ENCODE measurements at places on chromosomes 11 and 22.

GRCh38 chr11:10481560-10482349 is 26.7 kb downstream of the AMPD3 start:
- no peak for DNase-seq

DNA sequence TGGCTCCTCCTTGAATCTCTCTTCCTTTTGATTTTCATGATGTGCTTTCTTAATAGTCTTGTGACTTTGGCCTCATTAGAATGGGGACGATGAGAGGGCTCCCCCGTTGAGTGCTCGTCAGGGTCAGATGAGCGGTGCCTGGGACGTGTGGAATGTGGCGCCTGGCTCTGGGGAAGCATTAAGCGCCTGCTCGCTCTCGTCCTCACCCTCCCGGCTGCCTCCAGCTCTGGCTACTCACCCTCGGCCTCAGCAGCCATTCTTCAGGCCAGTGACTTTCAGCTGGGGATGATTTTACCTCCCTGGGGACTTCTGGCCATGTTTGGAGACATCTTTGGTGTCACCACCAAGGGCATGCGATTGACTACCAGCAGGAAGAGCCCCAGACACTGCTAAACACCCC is 69.7 kb downstream of the RPS6KA4 start:
- no peak for DNase-seq

DNA sequence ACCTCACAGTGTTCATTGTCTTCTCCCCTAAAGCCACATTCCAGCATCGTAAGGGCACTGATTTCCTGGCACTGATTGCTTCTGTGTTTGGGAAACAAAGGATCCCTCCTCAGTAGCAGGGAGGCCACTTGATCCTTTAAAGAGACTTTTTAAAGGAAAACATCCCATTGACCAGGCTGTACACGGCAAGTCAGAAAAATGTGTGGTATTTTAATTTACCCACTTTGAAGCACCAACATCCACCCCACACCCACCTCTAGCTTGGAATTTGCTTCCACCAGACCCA is 364.9 kb downstream of the SHANK2 start:
- DNase-seq = no peak

GRCh38 chr11:125226706-125227105 is 62.2 kb downstream of the PKNOX2 start:
- DNase-seq = no peak

GRCh38 chr11:110121204-110121603 is 28.0 kb downstream of the ZC3H12C start:
- no peak for DNase-seq

GRCh38 chr11:78080818-78081495 is 1.3 kb upstream of the NDUFC2 start:
- DNase-seq = no peak

DNA sequence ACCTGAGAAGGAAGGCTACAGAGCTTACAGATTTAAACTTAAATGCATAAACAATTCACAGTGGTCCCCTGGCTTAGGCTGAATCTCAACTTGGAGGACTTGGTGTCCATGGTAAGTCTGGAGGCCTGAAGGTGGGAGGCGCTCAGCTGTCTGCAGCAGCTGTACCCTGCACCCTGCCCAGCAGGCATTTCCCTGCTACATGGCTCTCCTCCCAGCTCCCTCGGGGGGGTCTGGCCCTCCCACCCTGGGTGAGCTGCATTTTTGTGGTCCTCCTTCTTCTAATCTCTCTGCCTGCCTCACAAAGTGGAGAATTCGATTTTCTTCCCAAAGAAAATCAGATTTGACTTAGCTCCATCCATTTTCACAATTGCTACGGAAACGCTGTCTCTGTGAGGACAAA is 273.2 kb downstream of the KIRREL3 start:
- no peak for DNase-seq

GRCh38 chr22:46823248-46823647 is 60.8 kb downstream of the TBC1D22A start:
- DNase-seq = no peak

DNA sequence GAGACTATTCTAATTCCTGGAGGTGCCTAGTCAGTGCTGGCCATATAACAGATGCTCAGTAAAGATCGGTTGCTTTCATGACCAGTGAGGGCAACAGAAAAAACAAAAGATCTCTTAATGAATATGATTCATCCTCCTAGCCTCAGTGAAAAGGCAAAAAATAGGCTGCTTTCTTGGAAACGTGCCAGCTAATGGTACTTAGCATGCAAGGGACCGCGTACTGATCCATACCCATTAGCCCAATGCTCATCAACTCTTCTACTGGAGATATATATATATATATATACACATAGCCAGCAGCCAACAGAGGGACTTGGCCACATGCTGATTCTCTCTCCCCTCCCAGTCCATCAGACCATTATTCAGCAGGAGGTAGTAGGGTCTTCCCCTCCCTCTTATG is 320.4 kb downstream of the KIRREL3 start:
- DNase-seq = no peak

DNA sequence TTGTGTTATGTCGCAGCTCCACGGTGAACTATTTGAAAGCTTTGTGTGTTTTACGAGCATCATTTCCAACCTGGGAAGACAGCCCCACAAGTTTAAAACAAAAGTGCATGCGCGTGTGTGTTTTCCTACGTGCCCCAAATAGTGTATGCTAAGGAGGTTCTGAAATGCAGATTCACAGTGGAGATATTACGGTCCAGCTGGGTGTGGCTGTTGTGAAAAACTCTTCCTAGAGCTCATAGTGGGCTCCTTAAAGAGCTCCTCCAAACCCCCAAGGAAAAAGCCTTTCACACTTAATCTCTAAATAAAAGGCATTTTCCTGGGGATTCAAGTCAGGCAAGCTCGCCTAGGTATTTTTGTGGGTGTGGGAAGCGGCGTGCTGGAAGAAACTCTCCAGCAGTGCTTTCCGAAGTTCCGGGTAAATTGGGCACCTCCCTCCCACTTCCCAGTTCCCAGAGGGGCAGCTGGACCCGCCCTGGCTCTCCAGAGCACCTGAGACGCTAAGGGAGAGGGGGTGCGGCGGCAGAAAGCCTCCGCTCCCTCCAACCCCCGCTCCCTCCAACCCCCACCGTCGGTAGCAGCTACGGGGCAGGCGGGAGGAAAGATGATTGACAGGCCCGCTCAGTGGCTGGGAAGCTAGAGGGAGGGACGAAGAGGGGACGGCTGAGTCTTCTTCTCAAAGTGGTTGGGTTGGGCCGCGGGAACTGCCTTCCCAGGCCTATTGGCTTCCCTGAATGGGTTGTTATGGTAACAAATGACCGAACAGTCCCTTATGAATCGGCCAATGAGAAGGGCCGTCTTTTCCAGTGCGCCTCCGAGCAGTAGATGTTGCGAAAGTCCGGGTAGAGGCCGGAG is 561 bp upstream of the PCF11 start:
- peak; percentile 97 for DNase-seq

DNA sequence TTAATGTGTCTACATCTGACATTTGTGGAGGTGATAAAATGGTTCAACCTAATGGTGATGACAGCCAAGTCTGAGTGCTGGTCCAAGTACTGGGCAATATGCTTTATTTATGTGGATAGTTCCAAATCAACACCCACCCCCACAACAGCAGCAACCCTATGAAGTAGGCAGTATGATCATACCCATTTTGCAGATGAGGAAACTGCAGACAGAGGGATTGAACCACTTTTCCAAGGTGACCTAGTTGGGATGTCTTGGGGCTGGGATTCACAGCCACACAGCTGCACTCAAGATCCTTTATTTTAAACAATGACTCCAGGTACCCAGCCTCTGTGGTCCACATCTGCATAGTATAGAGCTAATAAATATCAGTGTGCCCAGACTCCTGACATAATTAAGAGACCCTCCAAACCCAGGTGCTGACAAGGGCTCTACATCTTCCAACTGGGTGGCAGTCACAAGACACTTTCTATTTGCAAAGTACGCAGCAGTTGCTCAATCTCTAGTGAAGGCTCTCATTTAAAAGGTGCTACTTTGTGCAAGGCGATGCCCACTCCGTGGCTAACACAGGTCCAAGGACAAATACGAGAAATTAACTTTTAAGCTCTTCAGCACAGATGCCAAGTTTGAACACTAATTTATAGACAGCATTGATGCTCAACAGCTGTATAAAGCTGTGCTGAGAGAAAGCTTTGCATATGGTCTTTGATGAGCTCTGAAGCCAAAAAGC is 426.6 kb downstream of the LARGE1 start:
- DNase-seq = no peak

- DNase-seq = no peak
Observed at GRCh38 chr11:134932761-134933160, 520.7 kb upstream of the B3GAT1 start.

DNA sequence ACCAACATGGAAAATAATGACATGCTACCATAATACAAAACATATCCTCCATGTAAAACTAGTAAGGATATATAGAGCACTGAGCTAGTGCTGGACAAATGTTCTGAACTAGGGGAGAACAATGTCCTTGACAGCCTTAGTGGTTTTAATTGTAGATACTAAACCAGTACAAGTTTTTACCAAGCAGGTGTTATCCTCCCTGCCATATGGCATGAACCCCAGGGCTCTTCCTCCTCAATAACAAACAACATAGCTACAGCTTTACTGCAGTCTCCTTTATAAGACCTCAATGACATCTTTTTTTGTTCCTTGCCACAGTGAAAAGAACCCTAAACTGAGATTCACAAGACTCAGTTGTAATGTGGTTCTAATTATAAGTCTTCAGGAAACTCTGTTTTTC is 70.2 kb upstream of the GDPD4 start:
- DNase-seq = no peak

DNA sequence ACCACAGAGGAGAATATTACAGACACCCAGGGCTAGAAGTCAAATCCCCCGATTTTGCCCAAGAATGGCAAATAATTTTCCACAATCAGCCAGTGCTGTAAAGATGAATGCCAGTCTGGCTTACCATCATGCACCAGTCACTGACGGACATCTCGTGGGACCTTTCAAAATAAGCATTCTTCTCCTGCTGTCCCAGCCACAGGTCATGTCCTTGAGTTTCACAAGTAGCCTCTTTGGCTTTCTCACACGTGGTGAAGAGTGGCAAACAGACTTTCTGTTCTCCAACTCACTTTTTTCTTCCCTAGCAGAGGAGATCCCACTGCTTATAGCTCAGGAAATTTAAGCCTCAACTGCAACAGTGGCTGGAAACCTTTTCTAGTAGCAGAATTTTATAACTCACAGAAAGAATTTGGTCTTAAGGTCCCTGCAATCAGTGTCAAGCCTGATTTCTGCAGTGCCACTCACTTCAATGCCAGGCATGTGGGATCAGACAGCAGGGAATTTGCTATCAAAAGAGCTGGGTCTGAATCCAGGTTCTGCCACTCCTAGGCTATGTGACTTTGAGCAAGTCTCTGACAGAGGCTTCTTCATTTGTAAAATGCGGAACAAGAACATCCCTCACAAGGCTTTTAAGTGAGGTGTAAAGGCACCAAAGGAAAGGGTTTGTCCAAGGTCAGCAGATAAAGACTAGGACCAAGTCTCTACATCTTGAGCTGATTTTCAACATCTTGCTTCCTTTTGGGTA is 3.6 kb downstream of the PIK3IP1 start:
- DNase-seq = no peak

DNA sequence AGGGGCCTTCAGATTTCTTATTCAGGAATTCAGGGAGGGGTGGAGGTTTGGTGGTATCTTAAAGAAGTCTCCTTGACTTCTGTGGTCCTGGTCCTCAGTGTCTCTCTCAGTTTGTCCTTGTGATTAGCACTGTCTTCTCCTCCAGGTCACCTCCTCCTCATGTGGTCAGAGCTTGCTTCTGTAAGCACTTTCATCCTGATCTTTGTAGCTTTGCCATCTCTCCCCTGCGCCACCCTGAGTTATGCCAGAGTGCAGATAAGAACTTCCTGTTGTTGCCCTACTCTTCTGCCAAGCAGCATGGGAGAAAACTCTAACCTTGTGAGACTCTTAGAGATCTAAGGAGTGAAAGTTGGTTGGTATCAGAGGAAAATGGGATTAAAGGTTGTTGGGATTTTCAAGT is 30.9 kb downstream of the MICAL2 start:
- no peak for DNase-seq

GRCh38 chr11:112785719-112786118 is 175.5 kb upstream of the NCAM1 start:
- no peak for DNase-seq

GRCh38 chr22:17954860-17955587 is 69.3 kb downstream of the MICAL3 start:
- DNase-seq = no peak

GRCh38 chr11:58647141-58647699 is 24.8 kb downstream of the CNTF start:
- no peak for DNase-seq

DNA sequence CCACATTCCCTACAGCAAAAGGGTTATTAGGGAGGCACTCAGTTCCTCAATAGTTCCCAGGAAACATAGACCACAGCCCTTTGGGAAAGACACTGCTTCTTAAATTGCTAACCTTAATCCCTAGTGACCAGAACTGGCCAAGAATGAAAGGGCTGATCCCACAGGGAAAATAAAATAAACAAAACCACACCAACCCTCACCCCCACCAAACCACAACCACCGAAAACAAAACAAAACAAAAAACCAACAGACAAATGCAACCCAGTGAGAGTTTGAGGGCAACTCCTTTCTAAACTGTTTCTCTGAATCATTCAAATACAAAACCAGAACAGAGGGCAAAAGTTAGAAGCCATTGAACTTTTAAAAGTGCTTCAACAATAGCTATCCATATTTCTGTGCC is 57.2 kb downstream of the NAV2 start:
- DNase-seq = no peak

DNA sequence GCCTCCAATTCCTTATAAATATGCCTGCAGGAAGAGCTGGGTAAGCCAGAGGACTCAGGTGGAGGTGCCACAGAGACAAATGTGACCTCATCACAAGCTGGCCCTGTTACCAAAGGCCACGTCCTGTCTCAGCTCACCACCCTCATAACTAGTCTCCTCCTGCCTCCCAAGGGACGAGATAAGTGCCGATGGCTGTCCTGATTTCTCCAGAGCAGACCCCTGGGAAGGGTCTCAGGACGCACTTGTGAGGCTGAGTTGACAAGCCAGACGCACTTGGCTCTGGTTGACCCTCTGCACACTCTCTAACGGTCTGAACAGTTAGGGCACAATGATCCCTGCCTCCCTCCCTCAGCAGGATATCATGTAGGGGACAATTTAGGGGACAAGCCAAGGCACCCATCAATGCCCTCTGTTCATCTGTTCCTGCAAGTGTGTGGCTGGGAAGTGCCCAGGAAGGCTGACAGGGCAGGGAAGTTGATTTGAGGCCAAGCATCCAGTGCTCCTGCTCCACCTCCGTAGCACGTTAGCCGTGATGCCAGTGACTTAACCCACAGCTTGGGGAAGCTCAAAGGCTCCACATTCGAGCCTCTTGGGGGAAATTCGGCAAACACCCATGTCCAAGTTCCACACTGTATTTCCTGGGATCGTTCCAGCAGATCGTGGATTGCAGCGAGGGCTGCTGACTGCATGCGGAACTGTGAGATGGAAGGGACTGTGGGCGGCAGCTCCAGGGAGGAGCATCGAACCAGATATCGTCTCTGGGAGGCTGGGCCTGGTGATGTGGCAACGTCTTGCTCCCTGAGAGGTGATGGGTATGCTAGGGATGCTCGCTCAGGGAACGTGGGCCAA is 2.8 kb downstream of the SMIM38 start:
- no peak for DNase-seq

DNA sequence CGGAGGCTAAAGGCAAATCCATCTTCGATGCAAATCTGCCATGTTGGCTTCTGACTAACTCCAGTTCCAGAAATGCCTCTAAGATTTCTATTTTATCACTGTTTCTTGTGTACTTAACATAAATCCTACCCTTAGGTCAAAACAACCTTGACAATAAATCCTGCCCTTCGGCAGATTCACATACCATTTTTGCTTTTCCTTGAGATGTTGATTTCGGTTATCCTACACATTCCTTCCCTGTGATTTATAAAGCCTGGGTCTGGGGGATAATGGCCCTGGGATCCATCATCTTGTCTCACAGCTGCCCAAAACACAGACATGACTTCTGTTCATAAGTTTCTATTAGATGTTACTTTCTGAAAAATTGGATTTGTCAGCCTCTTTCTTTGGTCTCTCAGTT is 231.7 kb upstream of the CARD18 start:
- no peak for DNase-seq
